Immature natural killer cell (primary cell): ENCODE measurements at places on chromosomes 2 and 18.

GRCh38 chr18:50819027-50819727 is 639 bp downstream of the MRO start:
- no peak for DNase-seq

- DNase-seq: no peak
Observed at GRCh38 chr2:144925886-144926285, 406.0 kb upstream of the ZEB2 start.

DNA sequence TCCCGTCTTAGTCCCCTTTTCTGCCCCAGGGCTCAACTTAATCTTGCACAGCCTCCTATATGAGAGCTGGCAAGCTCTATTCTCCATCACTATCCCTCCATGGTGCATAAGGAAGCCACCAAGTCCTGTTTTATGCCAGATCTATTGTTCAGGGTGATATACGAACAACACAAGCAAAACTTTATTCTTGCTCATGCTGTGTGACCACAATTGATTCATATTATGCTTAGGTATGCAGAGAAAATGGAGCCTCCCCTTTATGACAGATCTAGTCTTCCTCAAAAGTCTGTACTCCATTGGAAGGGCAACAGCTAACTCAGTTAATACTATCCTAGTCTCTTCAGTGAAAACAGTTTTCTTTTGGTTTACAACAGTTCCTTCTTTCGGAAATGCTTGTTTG is 94.0 kb upstream of the STON1 start:
- no peak for DNase-seq

- no peak for DNase-seq
Observed at GRCh38 chr2:54546518-54546917, 90.4 kb downstream of the SPTBN1 start.

DNA sequence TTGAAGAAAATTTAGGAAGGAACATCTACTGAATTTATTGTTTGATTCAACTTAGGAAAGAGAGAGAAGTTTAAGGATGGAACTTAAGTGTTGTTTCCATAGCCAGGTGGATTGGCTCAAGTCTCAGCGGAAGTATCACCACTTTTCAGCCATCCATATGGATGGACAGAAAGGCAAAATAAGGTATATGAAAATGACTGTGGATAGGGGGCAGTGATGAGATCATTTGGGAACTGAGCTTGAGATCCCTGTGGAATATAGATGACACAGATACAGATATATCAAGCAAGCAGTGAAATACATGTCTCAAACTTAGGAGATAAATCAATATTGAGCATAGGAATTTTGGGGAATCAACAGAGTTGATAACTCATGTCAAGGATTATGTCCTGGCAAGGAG is 1462.7 kb upstream of the NXPH2 start:
- DNase-seq: no peak

- DNase-seq: no peak
Observed at GRCh38 chr2:23246992-23247683, 137.8 kb upstream of the KLHL29 start.

DNA sequence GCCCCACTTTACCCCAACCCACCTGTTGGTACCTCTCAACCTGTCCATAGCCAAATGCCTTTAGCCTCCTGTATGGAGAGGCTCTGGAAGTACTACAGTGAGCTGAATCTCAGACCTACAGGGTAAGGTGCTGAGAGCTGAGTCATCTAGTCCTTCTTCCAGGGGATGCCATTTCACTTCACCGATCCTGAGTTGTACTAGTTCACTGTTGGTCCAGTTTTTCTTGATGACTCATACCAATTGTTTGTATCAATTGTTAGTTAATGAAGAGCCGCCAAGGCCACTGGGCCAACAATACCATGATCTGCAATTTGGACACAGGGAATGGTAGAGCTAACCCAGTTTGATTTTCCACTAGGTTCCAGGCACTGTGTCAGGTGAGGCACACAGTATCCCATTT is 257.0 kb downstream of the CLIP4 start:
- no peak for DNase-seq

GRCh38 chr2:32614084-32614483 is 13.8 kb upstream of the TTC27 start:
- DNase-seq: no peak

GRCh38 chr2:152063325-152063924 is 35.4 kb downstream of the CACNB4 start:
- no peak for DNase-seq

DNA sequence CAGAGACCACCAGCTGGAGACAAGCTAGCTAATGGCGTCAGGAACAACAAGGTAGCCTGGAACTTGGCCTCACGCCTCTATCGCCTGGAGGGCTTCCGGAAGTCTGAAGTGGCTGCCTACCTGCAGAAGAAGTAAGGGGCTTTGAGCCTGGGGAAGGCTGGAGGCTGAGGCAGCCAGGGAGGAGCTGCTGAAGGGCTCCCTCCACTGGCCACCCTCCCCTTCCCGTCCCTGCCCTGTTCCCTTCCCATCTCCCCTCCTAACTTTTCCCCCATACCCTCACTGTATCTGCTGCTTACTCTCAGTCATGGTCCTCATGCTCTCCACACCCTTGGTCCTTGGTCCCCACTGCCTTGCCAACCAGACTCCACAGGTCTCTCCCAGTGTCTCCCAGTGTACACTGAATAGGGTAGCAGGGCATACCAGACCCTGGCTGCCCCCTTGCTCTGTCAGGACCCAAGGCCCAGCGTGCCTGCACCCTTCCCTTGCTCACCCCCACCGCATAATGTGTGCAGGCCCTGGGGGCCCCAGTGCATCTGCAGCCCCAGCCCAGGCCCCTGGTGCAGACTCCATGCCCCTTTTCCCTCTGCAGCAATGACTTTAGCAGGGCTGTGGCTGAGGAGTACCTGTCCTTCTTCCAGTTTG is 18.8 kb downstream of the PSD4 start:
- no peak for DNase-seq

GRCh38 chr18:23743733-23744333 is 54.6 kb downstream of the LAMA3 start:
- DNase-seq: no peak

DNA sequence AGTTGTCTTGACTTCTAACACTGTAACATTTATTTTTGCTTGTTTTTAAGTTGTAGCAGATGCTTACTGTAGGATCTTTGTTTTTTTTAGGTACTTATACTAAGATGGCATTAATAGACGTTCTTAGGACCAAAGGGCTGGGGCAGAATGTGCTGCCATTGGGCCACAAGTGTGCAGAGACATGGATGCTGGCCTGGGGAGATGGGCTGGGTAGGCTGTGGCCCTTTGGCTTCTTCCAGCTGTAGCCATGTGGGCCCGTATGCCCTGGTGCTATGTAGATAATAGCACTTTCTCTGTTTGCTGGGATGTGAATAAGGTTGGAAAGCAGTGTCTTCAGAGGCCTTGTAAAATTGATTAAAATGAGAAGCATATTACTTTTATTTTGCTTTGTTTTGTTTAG is 18.8 kb downstream of the RAB31 start:
- no peak for DNase-seq

GRCh38 chr2:188695953-188696352 is 278.2 kb upstream of the COL3A1 start:
- DNase-seq: no peak

GRCh38 chr2:8860239-8860638 is 22.8 kb upstream of the KIDINS220 start:
- DNase-seq: no peak

GRCh38 chr2:127606625-127607398 is 39.1 kb upstream of the GPR17 start:
- no peak for DNase-seq

- DNase-seq: no peak
Observed at GRCh38 chr2:177021706-177022343, 190.8 kb upstream of the HNRNPA3 start.

DNA sequence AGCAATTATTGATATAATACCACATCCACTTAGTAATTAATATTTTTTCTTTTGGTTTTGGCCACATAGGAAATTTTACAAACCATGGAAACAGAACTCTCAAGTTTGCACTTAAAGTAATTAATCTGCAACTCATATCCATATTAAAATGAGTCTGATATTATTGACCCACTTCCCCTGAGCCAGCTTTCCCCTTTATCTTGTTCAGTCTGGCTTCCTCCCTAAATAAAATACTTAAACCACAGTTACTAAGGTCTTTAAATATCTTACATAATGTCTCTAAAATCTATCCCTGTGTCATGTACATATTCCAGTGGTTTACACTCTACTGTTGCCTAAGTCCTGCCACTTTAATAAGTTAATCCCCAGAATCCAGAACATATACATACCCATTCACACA is 564.9 kb upstream of the FSHR start:
- no peak for DNase-seq

DNA sequence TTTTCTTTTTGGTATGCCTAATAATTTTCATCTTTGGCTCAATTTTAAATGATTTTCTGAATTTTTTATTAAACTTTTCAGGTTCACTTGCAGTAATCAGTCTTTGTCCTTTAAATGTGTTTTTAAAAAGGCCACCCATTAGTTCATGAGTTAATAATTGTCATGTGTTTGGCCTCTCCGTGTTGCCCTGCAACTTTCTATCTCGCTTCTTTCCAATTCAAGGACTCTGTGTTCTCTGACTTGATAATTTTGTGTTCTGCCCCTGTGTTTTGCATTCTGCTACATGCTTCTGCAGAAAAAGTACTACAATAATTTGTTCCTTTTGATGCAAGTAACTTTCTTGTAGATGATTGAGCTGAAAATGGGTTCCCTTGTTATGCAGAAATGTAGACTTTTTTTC is 921.4 kb upstream of the LRATD1 start:
- no peak for DNase-seq

DNA sequence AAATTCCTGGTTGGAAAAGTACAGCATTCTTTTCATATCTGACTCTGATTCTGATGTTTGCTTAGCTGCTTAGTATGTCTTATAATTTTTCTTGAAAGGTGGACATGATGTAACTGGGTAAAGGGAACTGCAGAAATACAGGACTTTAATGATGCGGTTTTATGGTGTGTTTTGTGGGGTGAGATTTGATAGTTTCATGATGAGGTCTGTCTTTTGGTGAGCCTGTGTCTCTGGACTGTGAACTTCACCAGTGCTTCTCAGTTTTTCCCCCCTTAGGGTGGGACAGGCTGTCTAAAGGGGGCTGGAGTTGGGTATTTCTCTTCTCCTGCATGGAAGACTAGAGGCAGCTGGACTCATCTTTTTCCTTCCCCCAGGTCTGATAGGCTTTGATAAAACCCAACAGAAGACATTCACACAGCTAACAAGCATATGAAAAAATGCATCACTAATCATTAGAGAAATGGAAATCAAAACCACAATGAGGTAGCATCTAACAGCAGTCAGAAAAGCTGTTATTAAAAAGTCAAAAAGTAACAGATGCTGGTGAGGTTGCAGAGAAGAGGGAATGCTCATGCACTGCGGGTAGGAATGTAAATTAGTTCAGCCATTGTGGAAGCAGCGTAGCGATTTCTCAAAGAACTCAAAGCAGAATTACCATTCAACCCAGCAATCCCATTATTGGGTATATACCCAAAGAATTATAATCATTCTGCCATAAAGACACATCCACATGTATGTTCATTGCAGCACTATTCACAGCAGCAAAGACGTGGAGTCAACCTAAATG is 77.6 kb downstream of the EPC2 start:
- no peak for DNase-seq

DNA sequence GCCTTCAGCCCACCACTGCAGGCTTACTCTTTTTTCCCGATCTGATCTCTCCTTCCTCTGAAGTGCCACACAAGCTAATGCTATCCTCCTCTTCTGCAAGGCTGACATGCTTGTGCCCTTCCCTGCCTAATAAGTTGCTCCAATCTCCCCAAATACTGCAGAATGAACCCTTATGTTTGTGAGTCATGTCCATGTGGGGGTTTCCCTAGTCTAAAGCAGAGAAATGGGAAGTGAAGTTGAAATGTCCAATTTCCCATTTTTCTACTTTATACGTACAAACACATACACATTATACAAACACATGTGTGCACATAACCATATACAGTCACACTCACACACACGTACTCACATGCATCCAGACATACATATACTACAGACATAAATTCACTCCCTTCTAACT is 288.1 kb upstream of the CELF4 start:
- no peak for DNase-seq

DNA sequence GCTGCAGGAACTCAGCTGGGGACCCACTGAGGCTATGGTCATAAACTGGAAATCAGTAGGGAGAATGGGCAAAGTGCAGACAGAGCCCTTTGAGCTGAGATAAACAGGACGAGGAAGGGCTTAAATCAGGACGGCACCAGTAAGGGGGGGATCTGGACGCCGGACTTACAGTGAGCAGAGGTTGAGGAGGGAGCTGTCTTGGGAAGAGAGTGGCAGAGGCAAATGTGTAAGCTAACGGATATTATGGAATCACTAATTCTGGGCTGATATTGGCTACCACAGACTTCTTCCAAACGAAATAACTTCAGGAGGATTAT is 539 bp downstream of the CYP27A1 start:
- no peak for DNase-seq

GRCh38 chr2:12035956-12036639 is 289.7 kb downstream of the LPIN1 start:
- no peak for DNase-seq

- no peak for DNase-seq
Observed at GRCh38 chr2:1350111-1350510, 63.2 kb upstream of the TPO start.

DNA sequence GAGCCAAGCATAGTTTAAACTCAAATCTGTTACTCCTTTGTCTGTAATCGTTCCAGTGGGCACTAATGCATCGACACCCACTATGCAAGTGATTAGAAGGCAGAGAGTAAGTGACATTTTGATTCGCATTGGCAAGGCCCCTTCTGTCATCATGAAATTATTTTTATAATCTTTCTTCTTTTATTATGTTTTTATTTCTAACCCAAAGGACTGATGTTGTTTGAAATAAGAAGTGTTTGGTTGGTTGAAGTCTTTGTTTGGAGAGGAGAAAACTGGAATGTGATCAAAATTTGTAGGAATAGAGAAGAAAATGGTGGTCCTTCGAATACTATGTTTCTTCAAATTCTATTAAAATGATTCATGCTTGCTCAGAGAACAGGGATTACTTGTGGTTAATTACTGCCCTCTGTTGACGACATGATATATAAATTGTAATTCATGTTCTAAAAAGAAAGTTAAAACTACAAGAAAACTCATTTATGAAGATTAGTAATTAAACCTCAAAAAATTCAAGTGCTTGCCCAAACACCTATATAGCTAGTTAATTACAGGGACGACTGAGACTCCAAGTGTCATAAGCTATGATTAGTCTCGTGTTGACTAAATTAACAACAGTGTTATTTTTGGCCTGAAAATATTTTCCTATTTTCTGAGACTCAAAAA is 26.4 kb upstream of the TFPI start:
- DNase-seq: no peak

GRCh38 chr2:170651624-170652325 is 63.4 kb upstream of the SP5 start:
- DNase-seq: no peak

DNA sequence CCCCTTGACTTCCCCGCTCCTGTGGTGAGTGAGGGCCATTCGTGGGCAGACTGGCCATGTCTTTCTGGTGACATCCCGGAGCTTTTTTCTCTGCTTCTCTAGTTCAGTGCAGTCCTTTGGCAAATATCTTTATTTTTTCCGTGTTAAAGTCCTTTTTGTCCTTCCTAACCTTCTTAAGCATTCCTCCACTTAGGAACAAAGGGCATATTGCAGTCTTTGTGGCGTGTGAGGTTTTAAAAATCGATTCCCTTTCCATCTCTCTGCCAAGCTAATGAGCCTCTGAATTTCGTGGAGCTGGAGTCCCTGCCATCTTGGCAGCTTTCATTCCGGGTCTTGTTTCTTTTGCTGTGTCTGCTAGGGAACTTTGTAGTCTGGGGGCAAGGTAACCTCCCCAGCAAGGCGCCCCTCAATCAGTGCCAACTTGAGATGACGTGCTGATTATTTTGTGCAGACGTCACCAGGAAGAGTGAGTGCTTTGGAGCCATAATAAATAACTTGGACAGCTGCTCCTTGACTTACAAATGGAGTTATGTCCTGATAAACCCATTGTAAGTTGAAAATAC is 5.1 kb downstream of the CNNM3 start:
- no peak for DNase-seq
